NCI-H187 treated with DMSO at 0.1 percent for 48 hours (cell line): ENCODE measurements at places on chromosomes 6 and 20.

GRCh38 chr20:58905236-58905635 is 52.7 kb downstream of the GNAS start:
- DNase-seq, result no peak

- no peak for DNase-seq
These were observed 4.6 kb upstream of the NKX2-2 start for GRCh38 chr20:21518292-21518991.

- no peak for DNase-seq
These were observed 364.9 kb upstream of the IRAK1BP1 start for GRCh38 chr6:78502386-78502887.

DNA sequence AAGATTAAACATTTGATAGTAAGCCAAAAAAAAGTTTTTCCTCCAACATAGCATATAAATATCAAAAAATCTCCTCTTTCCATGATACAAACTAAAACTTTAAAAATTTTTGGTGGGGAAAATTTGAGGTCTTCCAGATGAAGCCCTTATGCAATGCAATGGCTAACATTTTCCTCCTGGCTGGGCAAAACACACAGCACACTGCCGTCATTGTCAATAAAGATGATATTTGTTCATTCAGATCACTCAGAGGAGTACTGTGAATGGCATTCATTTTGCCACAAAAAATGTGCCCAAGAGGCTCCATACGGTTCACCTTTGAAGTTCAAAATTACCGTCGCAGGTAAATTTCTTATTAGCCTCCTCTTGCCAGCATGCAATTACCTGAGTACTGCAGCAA is 33.9 kb upstream of the FBXO9 start:
- no peak for DNase-seq

GRCh38 chr6:55543633-55544309 is 35.2 kb downstream of the HMGCLL1 start:
- DNase-seq, result no peak

DNA sequence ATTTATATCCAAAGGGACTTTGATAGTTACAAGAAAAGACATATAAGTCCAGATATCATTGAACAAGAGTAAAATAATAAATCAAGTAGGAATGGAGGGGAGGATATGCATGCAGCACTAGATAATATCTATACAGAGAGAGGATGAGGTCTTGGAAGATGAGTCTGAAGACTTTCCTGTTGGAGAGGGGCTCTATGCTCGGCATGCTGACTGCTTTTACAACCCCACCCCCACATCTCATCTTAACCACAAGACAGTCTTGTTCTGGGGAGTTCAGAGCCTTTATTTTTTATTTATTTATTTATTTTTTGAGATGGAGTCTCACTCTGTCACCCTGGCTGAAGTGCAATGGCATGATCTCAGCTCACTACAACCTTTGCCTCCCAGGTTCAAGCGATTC is 48.4 kb upstream of the IER3 start:
- no peak for DNase-seq

- no peak for DNase-seq
These were observed 207.7 kb upstream of the HDDC2 start for GRCh38 chr6:125509477-125509876.

DNA sequence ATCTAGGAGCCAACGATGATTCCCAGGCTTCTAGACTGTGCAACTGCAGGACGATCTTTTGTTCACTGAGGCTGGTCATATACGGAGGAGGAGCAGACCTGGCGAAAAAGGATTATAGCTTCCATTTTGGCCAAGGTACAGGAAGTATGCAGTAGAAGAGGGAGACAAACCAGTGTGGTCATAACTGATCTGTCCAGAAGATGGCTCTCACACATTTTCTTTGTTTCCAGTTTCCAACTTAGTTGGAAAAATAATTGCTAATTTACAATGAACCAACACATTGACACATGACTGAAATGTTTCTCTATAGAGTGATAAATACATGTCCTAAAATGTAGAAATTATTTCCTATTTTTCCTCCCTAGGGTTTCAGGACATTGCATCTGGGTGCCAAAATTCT is 364.1 kb upstream of the BTBD3 start:
- no peak for DNase-seq

- no peak for DNase-seq
These were observed 83.5 kb upstream of the SCAF8 start for GRCh38 chr6:154649721-154650120.

GRCh38 chr6:97150932-97151331 is 132.1 kb downstream of the MMS22L start:
- no peak for DNase-seq

DNA sequence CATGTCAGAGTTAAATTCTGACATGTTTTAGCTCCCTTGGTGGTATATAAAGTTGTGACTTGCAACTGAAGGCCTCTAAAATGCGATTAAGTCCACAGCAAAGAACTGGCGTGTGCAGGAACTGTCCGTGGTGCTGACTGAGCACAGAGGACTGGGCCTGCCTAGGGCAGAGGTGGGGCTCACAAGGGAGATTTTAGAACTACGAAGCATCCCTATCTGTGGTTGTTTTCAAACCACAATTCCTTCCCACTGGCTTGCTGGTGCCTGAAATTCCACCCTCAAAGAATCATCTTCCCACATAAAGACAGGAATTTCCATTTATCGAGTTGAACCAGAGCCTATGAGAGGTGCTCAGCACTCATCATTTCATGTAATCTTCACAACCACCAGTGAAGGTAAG is 30.1 kb downstream of the RIMS4 start:
- DNase-seq, result no peak

DNA sequence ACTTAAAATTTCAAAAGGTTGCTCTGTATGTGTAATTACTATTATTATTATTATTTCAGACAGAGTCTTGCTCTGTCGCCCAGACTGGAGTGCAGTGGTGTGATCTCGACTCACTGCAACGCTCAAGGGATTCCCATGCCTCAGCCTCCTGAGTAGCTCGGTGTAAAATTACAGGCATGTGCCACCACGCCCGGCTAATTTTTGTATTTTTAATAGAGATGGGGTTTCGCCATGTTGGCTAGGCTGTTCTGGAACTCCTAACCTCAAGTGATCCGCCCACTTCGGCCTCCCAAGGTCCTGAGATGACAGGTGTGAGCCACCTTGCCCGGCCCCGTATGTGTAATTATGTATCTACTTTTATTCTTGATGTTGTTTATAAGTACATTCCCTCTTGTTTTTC is 65.3 kb upstream of the ZNF217 start:
- no peak for DNase-seq

DNA sequence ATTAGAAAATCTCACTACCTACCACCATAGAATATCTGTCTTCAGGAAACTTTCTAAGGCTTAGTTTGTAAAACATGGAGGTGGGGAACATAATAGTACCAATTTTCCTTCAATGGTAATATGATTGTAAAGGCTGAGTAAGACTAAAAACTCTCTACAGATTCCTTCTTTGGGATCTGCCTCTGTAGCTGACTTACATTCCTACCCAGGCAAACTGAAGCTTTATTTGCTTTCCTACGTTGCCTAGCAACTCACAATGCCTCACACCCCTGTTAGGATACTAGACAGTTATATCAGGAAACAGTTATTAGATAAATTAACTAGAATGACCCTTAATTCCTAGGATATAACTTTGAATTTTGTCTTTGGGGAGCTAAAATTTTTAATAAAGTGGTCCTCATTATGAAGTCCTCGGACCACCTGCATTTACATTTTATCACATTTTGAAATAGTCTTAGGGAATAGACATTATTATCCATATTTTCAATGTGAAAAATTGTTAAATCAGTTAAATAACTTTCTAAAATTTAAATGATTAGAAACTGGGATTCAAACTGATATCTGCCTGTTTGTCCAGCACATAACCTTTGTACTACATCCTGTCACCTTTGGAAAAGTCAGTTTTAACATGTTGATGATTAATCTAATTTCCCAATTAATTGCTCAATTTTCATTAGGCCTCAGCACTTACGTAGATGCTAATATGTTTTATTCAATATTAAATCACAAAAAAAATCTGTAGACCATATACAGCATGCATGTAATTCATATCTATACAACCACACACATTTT is 591.4 kb downstream of the RNF144B start:
- no peak for DNase-seq

DNA sequence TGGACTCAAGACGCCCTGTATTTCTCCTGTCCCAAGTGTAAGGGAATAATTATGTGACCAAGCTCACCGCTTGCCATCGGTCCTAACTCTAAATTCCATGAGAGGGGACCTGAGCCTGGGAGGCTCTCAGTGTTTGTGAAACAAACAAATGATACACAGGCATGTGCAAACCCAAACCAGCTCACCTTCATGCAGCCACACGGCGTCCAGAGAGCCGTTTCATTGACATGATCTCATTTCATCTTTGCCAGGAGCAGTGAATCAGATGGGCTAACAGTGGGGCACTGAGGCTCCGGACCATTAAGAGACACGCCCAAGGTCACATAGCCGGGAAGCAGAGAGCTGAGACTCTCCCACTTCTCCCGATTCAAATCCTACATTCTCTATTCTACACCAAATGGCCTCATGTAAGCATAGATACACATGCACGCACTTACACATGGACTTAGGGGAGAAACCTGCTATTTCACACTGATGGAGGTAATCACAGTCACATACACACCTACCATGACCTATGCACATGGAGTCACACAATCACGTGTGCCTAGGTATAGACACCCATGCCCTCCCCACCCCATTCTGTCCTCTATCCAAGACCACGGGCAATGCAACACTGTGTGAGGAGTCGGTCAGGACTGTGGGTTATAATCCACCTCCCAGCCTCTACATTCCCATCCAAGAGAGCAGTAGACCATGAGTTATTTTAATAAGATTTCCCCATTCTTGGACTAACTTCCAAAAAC is 1.1 kb downstream of the BNIP5 start:
- no peak for DNase-seq

DNA sequence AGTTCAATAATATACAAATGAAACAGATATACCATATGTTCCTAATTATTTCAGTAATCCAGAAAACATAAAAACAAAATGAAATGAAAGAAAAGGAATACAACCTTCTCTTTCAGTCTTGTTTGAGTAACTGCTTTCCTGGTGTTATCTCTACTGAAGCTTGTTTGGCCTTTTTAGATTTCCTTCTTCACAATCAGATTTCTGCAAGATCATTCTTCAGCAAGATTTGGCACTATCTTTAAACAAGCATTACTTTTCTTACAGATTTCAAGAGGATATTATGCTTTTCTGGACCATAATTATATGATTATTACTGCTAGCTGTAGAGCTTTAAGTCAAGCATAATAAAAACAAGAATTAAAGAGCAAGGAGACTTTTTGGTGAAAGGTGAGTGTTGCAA is 120.2 kb downstream of the MYB start:
- no peak for DNase-seq

- no peak for DNase-seq
These were observed 27.5 kb downstream of the SERPINB9 start for GRCh38 chr6:2875359-2876191.

DNA sequence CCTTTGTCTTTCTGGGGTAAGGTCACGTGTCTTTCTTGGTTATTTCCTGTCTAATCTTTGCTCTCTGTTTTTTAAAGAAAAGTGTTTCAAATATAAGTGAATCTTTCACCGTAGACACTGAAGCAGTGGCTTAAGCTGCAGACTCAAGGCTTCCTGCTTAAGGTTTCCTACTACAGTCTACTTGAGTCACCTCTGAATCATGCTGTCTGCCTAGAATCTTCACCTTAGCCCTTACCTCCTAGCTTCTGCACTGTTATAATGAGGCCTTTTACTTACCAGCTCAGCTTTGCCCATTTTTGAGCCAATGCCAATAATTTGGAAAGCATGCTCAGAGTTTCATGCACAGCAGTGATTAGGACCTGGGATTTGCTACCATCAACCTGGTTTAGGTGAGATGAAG is 30.6 kb downstream of the ADGRF4 start:
- DNase-seq, result no peak

GRCh38 chr6:33668914-33669313 is 42.6 kb downstream of the UQCC2 start:
- no peak for DNase-seq

GRCh38 chr6:142839686-142840040 is 105.3 kb downstream of the HIVEP2 start:
- no peak for DNase-seq

DNA sequence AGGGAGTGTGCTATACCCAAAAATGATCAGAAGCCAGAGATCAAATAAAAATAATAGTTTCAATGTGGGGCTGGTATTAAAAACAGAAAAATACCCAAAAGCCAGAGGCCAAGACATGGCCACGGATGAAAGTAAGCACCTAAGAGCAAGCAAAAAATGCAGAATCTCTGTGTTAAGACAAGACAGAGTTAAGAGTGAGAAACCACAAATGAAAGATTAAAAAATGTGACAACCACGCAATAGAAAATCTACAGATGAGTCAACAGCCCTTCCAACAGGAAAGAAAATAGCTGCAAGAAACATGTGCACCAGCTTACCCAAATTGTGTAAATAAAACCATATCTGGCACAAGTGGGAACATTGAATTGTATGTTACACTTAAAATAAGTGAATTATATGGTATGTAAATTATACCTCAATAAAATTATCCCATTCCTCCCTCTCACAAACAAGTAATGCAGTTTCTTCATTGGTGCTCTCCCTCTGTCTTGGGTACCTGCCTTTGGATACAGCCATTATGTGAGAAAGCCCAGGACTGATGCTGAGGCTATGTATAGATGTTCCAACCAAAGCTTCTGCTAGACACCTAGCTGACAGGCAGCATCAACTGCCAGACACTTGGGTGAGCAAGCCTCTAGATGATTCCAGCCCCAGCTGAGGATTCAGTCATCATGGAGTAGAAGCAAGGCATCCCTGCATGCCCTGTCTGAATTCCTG is 55.3 kb upstream of the UFL1 start:
- DNase-seq, result no peak

- DNase-seq, result no peak
These were observed 6.7 kb downstream of the CCR6 start for GRCh38 chr6:167129562-167129961.

- DNase-seq, result no peak
These were observed 4.5 kb upstream of the RAB44 start for GRCh38 chr6:36692861-36693702.
